Cardiac septum (tissue), 1 donor: ENCODE measurements at places on chromosomes 12 and 14. TPM values are rescaled to one million over a fixed set of nuclear protein-coding genes. Genes with fewer than 3 reads are reported as not detected.

- DNase-seq, result no peak
Observed at GRCh38 chr14:93031505-93032315, 84.0 kb downstream of the ITPK1 start.

DNA sequence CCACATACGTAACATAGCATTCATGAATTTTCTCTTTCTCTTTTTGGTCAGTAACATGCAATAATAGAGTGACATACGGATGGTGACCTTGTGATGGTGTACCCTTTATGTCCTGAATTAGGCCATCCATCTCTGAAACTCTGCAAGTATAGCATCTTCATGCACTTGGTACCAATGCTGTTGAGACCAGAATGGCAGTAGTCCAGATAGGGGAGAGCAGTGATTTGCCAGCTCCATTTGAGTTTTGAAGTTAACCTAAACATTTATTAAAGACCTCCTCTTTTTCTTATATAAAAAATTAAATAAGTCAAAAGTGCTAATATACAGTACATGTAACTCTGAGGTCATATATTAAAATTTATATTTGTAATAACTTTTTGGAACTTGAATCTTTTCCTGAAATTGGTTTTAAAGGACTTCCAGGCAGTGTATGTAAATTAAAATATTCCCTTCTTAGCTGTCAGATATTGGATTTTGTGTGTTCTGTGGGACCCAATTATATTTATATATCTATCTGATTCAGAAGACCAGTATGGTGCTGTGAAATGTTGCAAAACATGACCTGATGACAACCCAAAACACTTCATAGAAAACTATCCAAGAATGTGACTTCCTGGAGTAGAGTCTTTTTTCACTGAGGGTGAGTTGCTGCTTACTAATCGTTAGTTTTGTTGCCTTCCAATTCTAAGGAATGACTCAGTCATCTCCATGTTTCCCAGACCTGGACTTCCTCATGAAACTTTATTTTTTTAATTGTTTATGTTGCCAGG lies 3.5 kb downstream of the ELK3 start:
- no peak for DNase-seq

GRCh38 chr12:105970885-105971284 lies 167.9 kb downstream of the NUAK1 start:
- no peak for DNase-seq

DNA sequence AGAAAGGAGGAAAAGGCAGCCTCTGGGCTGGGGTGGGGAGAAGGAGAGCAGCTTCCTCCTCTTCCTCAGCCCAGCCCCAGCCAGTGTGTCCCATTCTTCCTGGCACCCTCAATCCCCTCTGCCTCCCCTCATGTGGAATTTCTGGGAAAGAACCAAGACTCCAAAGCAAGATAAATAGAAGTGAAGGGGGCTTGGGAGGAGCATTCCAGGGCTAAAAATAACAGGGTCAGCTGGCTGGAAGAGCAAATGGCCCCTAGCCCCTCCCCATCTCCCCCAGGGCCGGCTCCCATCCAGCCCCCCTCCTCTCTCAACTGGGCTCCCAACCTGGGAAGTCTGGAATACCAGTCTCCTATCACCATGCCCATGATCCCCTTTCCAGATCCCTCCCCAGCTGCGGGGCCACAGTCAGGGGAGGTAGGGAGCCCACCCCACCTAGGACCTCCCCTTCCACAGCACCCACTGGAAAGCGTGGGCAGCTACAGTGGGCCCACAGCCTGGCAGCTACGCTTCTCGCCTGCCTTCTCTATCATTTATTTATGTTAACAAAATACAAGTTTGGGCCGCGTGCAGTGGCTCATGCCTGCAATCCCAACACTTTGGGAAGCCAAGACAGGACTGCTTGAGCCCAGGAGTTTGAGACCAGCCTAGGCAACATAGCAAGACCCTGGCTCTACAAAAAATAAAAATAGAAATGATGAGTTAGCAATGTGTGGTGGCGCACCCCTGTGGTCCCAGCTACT lies 88.3 kb downstream of the IRF2BPL start:
- DNase-seq, result no peak

DNA sequence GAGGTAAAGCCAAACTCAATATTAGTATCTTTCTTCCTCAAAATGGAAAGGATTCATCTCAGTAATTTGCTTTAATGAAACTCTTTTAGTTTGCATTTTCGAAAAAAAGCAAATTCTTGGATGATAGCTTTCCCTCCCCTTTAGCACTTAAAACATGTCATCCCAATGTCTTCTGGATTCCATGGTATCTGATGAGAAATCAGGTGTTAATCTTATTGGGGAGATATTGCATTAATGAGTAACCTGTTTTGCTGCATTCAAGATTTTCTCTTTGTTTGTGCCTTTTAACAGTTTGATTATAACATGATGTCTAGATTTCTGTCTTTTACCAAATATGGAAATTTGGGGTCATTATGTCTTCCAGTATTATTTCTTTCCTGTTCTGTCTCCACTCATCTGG lies 405.1 kb upstream of the FOXG1 start:
- DNase-seq, result no peak

DNA sequence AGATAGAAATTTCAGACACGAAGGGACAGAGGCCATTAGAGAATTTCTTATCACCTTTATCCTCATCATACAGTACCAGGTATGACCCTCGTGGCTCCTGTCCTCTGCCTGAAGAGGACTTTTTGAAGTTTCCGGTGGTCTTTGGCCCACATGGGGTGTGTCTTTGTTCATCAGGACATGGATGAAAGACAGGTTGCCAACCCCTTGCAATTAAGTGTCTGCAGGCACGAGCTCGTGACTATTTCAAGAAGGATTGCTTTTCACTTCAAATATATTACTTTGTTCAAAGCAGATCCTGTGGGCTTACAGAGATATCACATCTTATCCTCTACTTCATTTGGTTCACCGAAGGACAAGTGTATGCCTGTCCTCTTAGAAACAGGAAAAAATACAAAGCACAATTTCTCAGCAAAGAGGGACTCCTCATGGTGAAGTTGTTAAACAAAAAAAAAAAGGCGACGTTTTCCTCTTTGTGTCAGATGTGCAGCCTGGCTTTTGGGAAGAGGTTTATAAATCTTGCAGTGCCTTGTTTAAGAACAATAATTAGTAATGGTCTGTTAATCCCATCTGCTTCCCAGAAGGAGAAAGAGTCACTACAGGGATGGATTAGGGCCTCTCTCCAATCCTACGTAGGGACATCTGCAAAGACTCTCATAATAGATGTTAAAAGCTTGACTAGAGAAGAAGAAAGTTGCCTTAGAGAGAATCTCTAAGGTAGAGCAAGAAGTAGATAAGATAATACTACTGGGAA lies 13.5 kb upstream of the FAM234B start:
- DNase-seq, result no peak

DNA sequence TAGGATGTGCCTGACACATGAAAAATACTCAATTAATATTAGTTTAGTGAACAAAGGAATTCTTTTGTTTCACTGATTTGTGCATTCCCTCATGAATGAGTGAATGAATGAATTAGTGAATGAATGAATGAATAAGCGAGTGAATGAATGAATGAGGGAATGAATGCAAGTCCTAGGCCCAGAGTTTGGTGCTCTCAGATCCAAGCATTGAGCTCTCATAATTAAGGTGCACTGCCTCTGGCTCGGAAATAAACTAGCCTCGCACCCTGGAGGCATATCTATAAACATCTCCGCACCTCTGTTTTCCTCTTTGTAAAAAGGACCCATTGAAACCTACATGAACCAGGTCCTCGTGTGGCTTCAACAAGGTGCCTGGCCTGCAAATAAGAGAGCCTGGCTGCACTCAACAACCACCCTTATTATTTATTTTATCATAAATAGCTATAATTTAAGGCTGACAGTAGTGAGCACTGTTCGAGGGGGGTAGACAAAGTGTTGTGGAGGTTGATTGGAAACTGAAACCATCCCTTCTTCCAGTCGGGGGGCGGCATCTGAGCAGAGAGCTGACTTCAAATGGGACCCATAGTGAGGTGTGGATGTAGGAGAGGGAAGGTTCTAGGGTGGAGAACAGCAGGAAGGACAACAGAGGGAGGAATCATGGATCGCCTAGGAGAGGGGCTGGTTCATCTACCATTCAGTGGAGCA lies 316.8 kb downstream of the BCL11B start:
- peak; percentile 53 for DNase-seq

GRCh38 chr14:54730156-54730961 lies 163.4 kb downstream of the SAMD4A start:
- DNase-seq, result no peak

GRCh38 chr14:45247427-45247826 lies 5.6 kb downstream of the MIS18BP1 start:
- no peak for DNase-seq

GRCh38 chr12:117050060-117050459 lies 49.2 kb downstream of the TESC start:
- DNase-seq, result no peak

GRCh38 chr12:98519257-98519907 lies 4.0 kb downstream of the TMPO start:
- no peak for DNase-seq

DNA sequence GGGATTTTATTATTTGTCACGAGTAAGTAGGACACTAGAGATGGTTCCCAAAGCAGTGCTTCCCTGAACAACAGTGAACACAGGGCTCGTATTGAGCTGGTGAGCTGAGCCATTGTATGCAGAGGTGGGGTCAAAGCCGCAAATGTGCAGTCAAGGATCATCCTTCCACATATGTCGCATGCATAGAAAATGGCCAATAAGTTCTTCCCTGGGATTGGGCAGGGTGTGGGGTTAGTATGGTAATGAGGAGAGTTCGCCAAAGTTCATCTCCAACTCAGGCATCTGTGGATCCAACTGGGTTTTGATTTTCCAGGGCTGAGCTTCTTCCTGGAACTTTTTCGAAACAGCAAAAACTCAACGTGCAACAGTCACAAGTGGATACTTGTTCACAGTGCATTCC lies 86.6 kb downstream of the CMKLR1 start:
- no peak for DNase-seq

GLIPR1L1 gene
- total RNA-seq, result not detected

KIF5A gene
- 0.22 TPM for total RNA-seq

STXBP6 gene
- 13.9 TPM for total RNA-seq

PLEK2 gene
- 0.40 TPM for total RNA-seq

NKX2-1 gene
- total RNA-seq, result not detected

OXA1L gene
- 111 TPM for total RNA-seq

CHFR gene
- total RNA-seq, result 22.5 TPM

CLEC4A gene
- 0.35 TPM for total RNA-seq
